WERI-Rb-1 (cell line): ENCODE measurements at places on chromosomes 7 and 10.
A peak's percentile ranks its signal among the peaks of the same experiment; 100 is the strongest.

- no peak for DNase-seq
These were observed 123.6 kb downstream of the EMX2 start for GRCh38 chr10:117666166-117666565.

GRCh38 chr10:86481761-86482160 lies 39.8 kb downstream of the WAPL start:
- no peak for DNase-seq

DNA sequence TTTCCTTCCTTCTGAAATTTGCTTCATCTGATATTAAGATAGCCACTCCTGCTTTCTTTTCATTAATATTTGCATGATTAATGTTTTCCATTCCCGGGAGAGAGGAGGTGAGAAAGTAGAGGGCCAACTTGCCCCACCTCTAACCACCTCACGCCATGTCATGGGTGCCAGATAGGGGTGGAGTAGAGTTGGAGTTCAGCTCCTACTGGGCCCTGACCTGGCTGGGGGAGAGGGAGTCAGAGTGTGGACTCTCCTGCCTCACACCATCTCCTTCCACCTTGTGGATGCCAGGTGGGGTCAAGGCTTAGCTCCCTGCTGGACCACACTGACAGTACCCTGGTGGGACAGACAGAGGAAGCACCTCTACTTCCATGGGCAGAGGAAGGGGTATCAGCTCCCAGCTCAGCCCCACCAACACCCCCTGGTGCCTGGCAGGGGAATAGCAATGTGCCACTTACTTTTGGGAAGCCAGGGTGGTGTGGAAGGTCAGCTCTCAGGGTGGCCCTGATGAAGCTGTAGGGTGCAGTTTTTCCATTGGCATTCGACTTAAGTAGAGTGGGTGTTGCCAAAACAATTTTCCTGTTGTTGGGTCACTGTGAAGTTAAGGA lies 28.0 kb downstream of the CHST12 start:
- DNase-seq = peak; percentile 47

DNA sequence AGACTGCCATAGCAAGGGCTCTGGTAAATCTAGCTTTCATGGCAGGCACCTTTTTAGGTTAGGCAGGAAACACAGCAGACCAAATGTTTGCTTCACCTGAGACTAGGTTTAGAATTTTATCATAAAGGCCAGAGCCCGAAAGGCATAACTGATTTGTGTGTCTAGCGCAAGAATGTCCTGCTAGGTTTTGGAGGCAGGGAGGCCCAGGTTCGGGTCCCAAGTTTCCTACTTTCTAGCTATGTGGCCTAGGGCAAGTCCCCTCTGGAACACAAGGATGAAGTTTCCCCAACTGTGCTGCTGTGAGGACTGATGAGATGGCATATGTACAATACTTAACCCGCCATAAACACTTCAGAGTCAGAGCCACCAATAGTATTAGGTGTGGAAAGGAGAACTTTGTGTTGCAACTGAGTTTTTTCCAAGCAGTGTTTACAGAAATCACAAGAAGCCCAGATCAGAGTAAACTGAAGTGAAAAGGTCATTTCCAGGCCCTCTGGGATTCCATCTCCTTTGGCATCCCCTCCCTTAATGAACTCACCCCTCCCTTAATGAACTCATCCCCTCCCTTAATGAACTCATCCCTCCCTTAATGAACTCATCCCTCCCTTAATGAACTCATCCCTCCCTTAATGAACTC lies 244.9 kb downstream of the SKAP2 start:
- no peak for DNase-seq

DNA sequence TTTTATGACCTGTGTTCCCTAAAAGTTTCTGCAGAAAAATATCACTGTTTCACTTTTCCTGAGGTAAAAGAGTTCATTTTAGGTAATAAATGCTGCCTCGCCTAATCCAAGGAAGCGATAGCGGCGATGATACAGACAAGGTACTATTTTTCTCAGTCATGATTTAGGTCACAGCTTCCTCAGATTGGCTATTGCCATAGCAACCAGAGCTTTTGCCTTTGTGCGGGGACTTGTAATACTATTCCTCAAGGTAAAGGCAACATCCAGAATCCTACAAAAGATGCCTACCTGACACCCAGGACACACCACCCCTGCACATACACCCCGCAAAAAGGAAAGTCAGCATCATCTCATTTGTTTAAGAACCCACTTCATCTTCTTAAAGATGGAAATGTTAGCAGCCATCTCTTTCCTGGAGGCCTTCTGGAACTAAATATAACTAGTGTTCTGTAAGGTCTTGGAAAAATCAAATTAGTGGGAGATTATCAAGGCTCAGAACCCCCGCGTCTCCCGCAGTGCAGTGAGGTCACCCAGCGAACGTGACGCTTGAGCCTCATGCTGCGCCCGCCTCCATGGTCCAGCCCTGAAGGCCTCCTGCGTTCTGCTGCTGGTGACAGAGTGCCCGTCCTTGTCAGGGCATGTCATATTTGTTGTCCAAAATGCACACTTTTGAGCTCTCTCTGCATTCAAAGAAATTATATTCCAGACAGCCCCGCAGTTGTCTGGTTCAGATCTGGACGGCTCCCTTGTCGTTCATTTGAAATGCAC lies 402.0 kb upstream of the RNF32 start:
- DNase-seq = no peak

GRCh38 chr10:2137549-2138174 lies 400.3 kb upstream of the ADARB2 start:
- DNase-seq = peak; percentile 19
